M059J (cell line): ENCODE measurements at places on chromosomes 2 and 18.

DNA sequence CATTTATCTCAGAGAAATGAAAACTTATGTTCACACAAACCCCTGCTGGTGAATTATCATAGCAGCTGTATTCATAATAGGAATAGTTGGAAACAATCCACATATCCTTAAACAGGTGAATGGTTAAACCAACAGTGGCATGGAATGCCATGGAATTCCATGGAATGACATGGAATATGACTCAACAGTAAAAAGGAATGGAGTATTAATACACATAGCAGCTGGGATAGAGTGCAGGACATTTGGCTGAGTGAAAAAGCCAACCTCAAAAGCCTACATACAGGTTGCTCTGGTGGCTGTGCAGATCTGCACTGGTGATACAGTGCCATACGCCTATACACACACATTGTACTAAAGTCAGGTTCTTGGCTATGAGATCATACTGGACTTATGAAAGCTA, 69.5 kb downstream of the FAM168B start:
- no peak for DNase-seq

DNA sequence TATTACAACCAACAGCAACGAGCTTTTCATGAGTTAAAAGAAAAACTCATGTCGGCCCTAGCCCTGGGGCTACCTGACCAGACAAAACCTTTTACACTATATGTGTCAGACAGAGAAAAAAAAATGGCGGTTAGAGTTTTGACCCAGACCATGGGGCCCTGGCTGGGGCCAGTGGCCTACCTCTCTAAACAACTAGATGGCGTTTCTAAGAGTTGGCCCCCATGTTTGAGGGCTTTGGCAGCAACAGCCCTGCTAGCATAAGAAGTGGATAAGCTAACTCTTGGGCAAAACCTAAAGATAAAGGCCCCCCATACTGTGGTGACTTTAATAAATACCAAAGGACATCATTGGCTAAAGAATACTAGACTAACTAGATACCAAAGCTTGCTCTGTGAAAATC, 39.3 kb downstream of the TFPI start:
- DNase-seq: no peak

DNA sequence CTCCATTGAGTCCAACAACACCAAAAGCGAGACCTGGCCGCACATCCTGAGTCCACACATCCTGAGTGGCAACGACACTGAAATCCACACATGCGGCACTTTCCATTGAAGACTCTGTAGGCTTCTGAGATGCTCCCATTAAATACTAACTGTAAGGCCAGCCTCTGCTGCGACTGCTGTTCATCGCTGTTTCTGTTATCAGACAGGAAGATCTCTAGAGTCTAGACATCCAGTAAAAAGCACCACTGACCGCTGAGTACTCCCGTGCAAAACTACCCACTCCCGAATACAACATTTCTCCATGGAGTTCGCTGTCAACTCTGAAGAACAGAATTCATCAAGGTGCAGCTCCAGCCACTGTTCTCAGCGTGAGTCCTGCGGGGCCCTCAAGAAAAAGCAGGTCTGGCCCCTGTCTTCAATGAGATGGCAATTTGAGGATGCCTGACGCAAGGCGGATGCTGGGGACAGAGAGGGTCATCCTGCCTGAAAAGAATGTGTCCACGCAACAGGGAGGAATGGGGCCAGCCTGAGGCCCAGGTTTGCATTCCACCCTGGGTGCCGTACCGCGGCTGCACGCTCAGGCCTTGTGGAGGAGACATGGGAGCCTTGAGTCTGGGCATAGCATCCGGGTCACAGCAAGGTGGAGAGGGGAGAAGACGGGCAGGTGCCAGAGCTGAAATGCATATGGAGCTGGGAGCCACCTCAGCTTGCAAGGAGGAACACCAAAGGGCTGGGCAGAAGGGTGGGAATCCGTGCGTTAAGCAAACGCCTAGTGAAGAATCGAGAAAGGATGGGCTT, 61.9 kb downstream of the ZNF516 start:
- no peak for DNase-seq

DNA sequence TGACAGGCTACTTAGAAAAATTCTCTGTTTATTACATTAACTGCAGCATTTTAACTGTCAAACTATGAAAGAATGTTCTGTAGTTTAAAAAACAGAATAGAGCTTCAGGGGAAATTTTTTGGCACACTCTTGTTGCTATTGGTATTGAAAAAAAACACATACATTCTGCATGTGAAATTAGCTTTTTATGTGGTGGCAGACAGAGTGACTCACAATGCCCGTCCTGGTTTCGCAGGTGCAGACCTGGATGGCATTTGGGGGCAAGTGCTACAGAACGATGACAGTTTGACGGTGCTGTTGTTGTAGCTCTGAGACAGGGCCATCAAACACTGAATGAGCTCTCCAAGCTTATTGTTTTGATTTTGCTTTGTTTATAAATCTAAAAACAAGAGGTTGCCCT, 105.0 kb upstream of the MAP3K20 start:
- DNase-seq: peak; percentile 37

GRCh38 chr2:191226196-191226595, 19.0 kb upstream of the MYO1B start:
- no peak for DNase-seq
